ENCODE measurements at places on chromosomes 13 and 19. TPM values are rescaled to one million over a fixed set of nuclear protein-coding genes. Genes with fewer than 3 reads are reported as not detected.

The CEACAM3 gene
- total RNA-seq = not detected

The CBY2 gene
- total RNA-seq = not detected

- DNase-seq = no peak
These were observed 10.3 kb upstream of the POSTN start for GRCh38 chr13:37608750-37609339.

DNA sequence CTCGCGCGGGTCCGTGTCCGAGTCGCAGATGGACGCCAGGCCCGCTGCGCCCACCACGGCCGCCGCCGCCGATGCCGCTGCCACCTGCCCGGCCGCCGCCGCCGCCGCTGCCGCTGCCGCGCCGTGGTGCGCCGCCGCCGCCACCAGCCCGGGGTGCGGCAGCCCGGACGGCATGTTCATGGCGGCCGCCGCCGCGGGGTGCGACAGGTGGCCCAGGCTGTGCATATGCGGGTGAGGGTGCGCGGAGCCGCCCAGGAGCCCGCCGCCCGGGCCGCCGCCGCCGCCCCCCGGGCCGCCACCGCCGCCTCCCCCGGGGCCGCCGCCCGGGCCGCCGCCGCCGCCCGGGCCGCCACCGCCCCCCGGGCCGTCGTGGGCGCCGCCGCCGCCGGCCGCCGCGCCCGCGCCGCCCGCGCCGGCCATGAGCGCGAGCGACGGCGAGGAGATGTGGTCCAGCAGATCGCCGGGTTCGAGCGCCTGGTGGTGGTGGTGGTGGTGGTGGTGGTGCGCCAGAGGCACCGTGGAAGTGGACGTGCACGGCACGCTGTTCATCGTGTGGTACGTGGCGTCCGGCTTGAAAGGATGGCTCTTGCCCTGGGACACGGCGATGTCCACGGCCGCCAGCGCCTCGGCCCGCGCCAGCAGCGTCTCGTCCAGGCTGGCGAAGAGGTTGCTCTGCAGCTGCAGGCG, 1.3 kb downstream of the POU4F1 start:
- DNase-seq = no peak

The FAM83E gene
- total RNA-seq = 6.1 TPM

DNA sequence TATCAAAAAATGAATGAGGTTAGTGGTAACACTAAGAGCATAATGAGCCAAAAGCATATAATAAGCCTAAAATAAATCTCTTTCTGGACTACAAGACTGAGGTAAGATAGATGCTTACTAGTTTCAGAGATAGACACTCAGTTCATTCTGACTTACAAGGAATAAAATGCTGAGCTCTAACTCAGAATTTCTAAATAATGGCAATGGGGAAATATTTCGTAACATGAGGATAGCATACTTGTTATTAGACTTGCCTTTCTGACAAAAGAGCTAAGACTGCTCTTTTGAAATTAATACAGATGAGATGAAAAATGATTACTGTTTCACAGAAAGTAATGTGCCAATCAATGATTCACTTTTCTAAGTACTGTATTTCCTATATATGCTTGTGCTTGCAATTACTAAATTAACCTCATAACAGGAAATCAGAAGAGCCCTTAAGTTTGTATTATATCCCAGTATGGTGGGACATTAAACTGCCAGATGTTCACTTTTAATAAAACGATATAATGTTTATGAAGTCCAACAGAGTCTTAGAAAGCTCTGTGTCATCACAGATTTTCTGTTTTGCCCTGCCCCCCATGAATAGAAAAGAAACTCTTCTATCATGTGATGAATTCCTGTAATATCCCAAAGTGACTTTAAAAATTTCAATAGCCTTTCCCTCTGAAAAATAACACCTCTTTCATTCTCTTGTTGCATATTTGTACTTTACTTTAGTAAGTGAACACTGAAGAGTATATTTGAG, 2771.0 kb upstream of the PCDH20 start:
- DNase-seq = no peak

DNA sequence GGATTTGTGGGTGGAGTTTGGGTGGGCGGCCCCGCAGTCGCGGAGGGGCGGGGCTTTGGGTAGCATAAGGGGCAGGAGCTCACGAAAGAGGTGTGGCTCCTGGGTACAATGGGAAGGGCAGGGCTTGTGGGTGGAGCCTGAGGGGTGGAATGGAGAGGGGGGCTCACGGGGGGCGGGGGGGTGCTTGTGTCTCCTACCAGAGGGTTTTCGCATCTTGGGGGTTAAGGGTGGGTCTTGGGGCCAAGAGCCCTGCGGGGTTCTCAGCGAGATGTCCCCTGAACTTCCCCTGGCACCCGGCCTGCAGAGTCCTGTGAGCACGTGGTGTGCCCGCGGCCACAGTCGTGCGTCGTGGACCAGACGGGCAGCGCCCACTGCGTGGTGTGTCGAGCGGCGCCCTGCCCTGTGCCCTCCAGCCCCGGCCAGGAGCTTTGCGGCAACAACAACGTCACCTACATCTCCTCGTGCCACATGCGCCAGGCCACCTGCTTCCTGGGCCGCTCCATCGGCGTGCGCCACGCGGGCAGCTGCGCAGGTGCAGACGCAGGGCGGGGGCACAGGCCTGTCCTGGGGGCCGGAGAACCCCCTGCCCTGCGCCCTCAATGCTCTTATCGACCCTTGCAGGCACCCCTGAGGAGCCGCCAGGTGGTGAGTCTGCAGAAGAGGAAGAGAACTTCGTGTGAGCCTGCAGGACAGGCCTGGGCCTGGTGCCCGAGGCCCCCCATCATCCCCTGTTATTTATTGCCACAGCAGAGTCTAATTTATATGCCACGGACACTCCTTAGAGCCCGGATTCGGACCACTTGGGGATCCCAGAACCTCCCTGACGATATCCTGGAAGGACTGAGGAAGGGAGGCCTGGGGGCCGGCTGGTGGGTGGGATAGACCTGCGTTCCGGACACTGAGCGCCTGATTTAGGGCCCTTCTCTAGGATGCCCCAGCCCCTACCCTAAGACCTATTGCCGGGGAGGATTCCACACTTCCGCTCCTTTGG, 5.1 kb downstream of the FSTL3 start:
- no peak for DNase-seq

DNA sequence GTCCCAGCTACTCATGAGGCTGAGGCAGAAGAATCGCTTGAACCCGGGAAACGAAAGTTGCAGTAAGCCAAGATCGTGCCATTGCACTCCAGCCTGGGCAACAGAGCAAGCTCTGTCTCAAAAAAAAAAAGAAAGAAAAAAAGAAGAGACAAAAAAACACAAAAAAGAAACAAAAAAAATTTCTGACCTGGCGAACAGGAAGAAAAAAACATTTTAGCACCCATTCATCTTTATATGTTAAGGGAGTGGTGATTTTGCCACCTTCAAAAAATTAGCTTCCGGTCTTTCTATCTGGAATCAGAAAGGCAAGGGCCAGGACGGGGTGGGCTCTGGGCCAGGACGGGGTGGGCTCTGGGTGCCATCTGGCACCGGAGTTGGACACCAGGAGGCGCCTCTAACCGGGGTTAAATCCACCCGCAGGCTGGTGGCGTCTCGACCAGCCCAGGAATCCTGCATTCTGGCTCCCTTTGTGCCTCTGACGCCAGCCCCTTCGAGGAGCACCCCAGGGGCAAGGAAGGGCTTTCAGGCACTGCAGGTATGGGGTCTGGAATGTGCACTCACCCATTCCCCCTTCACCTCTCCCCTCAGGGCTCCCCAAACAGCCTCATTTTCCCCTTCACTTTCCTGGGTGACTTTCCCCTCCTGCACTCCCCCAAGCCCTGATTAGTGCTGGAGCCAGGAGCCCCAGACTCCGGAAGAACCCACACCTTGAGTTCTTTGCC, 10.4 kb upstream of the ZSWIM4 start:
- DNase-seq = peak; percentile 76

The PLIN5 gene
- total RNA-seq = 1.2 TPM

DNA sequence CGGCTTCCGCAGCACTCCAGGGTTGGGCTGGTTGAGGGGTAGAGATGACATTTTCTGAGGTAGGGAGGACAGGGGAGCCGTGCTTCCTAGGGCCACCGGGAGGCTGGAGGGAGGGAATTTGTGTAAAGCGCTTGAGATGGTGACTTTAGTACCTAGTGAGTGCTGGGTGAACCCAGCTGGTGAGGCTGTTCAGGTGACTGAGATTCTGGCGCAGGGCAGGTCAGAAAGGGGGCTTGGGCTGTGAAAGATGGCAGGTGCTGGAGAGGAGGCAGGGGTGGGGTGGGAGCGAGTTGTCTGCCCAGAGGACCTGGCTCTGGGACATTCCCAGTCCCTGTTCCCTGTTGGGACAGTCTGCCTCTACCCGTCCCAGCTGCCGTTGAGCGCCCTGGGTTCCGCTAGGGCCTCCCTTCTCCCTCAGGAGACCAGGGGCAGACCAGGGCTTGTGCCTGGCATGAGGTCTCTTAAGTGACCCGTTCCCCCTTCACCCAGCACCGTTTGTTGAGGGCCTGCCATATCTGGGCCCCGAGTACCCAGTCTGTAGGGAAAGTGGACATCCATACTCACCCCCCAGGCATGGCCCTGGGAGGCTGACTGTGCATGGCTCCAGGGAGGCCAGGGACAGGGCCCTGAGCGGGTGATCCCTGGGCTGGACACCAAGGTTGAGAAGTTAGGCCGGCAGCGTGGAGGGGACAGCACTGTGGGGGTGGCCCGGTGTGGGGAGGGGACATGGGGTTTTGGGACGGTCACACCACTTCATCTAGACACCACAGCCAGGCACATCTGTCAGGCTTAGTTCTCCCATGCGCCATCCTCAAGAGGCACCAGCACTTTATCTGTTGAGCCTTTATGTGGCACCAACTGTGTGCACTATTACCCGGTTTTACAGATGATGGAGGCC, 5.0 kb downstream of the PTOV1 start:
- no peak for DNase-seq

GRCh38 chr13:91946498-91947070, 548.2 kb downstream of the GPC5 start:
- no peak for DNase-seq

GRCh38 chr19:39557811-39558623, 18.1 kb upstream of the EID2 start:
- DNase-seq = no peak

DNA sequence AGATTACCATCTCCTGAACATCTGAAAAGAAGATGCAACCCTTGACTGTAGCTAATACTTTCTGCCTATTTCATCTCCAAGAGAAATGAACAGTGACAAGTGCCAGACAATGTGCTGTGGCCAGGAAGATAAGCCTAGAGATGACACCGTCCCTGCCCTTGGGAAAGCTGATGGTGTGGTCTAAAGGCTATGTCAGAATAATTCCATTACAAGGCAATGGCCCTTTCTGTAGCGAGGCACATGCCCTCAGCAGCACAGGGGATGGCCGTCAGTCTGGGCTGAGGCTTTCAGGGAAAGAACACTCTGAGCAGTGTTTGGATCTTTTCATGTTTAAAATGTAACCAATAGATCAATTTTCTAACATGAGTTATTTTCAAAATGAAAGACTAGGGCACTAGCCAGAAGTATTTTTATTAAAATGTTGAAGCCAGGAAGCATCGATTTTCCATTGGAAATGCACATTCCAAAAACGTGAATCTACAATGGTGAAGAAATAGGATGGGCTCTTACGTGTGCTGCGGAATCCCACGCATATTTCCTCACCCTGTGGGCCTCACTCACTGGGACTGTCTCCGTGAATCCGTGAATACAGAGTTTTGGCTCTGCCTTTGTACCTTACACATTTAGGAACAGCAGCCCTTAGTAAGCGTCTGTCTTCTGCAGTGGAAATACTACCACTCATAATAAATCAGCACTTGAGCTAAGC, 22.0 kb downstream of the COL4A1 start:
- DNase-seq = no peak
